ENCODE measurements at places on chromosomes 1 and 21.

DNA sequence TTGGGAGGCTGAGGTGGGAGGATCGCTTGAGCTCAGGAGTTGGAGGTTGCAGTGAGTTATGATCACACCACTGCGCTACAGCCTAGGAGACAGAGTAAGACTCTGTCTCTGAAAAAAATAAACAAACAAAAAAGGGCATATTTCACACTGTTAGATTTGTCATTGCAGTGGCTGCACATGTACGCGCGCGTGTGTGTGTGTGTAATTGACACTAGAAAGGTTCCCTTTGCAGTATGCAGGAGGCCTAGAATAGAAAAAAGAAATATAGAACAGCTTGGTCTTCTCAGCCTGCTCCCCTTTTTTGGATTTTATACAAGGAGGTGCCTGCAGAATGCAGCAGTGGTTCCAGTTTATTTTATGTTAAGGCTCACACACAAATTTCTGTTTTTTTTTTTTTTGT lies 8.6 kb downstream of the MACO1 start:
- no peak for DNase-seq

DNA sequence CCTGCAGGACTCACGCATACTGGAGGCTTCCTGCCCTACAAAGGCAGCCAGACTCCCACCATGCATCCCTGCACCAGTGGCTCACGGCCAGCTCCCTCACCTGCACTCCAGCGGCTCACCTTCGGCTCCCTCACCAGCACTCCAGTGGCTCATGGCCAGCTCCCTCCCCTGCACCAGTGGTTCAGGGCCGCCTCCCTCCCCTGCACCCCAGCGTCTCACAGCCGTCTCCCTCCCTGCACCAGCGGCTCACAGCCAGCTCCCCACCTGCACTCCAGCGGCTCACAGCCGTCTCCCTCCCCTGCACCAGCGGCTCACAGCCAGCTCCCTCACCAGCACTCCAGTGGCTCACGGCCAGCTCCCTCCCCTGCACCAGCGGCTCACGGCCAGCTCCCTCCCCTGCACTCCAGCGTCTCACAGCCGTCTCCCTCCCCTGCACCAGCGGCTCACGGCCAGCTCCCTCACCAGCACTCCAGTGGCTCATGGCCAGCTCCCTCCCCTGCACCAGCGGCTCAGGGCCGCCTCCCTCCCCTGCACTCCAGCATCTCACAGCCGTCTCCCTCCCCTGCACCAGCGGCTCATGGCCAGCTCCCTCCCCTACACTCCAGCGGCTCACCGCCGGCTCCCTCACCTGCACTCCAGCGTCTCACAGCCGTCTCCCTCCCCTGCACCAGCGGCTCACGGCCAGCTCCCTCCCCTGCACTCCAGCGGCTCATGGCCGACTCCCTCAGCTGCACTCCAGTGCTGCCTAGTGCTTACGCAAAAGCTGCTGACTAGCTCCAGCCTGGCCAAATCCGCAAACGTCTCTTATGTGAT lies 324.5 kb downstream of the NPHP4 start:
- DNase-seq: no peak

- no peak for DNase-seq
These were observed 80.5 kb upstream of the WARS2 start for GRCh38 chr1:119220991-119221390.

- no peak for DNase-seq
These were observed 19.4 kb downstream of the EPS15 start for GRCh38 chr1:51499694-51500093.

DNA sequence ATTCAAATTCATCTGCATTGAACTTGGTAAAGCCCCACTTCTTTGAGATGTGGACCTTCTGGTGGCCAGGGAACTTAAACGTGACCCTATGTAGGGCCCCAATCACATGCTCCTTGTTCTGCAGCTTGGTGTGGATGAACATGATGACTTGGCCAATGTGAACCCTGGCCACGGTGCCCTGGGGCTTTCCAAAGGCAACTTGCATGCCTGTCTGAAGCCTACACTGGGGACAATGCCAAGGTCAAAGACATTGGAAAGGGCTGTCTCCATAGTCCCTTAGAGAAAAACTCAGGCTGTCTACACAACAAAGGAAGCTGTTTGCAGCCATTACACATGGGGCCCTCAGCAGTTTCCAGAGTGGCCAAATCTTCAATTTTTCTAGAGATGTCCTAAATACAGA lies 8.9 kb upstream of the VPS13D start:
- DNase-seq: no peak

GRCh38 chr1:35660581-35661473 lies 19.5 kb upstream of the PSMB2 start:
- DNase-seq: peak; percentile 63

DNA sequence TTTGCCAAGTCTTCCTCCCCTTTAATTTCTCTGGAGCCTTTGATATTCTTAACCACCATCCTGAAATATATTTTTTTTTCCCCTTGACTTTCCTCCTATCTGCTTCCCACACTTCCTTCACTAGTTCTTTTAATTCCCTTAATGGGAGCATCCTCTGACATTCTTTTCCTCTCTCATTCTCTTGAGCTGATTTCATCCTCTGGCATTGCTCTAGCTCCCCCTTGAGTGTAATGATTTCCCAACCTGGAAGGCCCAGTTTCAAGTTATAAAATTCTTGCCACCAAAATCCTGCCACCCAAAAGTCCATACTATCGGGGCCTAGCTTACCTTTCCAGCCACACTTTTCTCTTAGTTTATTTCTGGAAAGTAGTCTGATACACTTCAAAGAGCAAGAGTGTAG lies 39.5 kb upstream of the UBE2U start:
- no peak for DNase-seq

DNA sequence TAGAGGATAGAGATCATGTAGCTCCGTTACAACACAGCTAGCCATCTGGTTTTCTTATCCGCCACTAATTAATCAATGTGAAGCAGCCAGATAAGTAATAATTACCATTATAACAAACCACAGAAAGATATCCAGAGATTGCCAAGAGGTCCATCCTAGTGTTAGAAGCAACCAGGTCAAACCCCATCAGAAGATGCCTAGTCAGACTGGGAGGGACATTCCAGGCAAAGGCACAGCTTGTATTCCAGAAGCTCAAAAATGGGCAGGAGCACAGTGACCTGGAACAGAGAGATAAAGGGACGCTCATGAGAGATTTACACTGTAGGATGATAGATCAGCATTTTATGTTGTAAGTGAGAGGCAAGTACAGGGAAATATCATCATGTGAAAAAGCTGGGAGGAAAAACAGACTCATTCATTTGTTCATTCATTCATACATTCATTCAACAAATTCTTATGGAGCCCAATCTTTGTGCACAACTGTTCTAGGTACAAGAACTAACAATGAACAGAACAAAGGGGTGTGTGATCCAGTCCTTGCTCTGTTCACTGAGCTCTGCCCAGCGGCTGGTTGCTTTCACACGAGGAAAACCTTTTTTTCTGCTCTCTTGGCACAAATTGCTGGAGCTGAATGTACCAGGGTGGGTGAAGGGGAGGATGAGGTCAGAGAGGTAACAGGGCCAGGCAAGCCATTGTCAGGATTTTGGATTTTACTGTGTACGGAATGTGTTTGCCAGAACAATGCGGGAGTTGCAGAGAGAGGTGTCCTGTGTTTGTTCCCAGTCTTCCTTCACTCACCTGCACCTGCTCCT lies 240.8 kb upstream of the FGGY start:
- DNase-seq: no peak

- no peak for DNase-seq
These were observed 25.2 kb upstream of the FGGY start for GRCh38 chr1:59271561-59272260.

DNA sequence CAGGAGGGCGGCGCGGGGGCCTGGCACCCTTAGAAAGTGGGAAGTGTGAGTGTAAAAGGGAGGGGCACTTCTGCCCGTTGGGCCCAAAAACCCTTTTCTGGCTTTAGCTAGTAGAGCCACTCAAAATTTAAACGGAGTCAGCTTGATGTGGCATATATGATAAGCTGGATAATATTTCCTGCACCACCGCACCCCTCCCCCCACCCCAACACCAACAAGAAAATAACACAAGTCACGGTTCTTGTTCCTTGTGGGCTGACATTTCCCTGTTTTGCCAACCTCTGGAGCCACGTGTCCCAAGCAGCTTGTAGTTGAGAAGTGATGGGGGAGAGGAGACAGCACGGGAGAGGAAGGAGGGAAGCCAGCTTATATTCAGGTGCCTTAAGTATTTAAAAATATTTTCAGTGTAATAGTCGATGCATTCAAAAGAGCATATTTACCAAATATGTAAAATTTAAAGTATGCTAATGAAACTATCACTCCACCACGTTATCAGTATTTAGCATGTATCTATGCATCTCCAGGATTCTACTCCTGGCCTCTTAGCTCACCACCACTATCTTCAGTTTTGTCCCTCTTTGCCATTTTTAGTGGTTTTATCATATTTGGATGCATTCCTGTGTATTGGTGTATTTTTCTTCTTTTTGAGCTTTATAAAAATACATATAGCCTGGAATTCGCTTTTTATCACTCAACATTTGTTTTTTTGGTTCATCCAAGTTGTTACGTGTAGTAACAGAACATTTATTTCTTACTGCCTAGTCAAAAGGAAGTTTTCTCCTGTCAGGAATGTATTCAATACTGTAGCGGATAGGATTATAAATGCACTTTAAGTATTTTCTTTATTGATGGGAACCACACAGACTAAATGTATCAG lies 773 bp upstream of the DDX59 start:
- DNase-seq: no peak

GRCh38 chr1:158685085-158685484 lies 1.4 kb downstream of the SPTA1 start:
- DNase-seq: no peak

DNA sequence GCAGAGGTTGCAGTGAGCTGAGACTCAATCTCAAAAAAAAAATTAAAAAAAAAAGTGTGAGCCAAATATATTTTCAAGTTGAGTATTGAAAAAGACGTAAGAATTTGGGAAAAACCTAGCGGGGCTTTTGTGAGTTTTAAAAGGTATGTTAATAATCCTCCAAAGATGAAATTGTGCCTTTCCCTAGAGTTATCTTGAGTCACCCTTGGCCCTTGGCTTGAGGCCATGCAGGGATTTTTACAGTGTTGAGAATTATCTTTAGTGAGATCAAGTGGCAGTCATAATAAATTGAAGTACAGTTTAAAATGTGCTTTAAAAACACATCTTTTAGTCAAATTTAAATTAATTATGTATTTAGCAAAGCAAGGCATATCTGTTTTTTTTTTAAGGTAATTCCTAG lies 32.7 kb downstream of the PPP2R5A start:
- no peak for DNase-seq

DNA sequence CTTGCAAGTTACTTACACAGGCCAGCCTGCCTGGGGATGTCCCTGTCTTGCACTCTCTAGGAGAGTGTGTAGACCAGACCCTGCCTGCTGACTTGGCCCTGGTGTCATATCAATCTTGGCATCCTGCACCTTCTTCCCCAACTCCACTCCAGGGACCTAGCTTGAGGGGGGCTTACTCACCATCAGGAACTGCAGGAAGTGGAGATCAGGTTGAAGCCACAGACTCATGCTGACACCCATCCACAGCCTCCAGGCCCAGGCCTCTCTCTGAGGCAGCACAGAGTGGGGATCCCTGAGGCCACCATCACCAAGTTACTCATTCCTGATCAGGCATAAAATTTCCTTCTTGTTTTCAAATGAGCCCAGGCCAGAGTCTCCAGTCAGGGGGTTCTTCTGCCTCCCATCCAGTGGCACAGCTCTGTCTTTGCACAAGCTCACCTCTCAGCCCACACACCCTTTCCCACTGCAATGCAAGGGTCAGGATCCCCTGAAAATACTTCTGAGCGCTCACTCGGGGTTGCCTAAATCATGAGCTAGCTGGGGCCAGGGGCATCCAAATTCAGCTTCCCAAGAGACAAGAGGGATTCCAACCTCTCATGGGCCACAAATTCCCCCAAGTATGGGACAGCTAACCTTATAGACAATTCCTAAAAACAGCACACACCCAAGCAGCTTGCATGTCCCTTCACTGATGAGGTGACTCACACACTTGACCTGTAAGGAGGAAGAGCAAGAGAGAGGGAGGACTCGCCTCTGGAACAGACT lies 33.5 kb downstream of the CSMD2 start:
- no peak for DNase-seq

DNA sequence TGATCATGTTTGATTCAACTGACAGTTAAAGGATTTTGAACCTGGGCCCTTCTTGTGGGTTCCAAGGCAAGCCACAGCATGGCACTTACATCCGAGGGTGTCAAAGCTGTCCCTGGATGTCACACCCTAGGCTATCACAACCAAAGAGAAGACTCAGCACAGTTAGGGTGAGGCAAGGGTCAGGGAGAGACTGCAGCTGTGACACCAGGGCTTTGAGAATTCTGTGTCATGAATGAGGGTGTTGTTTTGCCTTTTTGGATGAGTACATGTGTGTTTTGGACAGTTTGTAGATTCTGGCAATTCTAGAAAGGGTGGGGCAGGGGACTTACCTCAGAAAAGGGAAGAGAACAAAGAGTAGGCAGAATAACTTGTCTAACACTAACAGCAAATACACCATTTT lies 37.8 kb upstream of the ZNF326 start:
- DNase-seq: no peak

DNA sequence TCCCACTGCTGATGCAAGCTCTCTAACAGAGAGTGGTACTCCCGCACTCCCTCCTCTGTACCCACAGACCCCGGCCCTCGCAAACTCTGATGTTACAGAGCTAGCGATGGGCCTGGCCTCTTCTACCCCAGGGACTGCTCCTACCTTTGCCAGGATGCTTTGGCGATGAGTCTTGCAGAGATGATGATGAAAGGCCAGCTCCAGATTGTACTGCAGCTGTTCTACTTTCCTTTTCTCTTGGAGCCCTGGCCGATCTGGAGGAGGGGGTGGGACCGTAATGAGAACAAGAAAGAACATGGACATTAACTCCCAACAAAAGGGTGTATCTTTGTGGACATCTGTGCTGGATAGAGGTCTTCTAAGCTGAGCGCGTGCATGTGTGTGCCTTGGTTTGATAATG lies 6.0 kb upstream of the LINGO4 start:
- DNase-seq: peak; percentile 26

- DNase-seq: no peak
These were observed 20.2 kb downstream of the EXOC8 start for GRCh38 chr1:231317306-231318014.

DNA sequence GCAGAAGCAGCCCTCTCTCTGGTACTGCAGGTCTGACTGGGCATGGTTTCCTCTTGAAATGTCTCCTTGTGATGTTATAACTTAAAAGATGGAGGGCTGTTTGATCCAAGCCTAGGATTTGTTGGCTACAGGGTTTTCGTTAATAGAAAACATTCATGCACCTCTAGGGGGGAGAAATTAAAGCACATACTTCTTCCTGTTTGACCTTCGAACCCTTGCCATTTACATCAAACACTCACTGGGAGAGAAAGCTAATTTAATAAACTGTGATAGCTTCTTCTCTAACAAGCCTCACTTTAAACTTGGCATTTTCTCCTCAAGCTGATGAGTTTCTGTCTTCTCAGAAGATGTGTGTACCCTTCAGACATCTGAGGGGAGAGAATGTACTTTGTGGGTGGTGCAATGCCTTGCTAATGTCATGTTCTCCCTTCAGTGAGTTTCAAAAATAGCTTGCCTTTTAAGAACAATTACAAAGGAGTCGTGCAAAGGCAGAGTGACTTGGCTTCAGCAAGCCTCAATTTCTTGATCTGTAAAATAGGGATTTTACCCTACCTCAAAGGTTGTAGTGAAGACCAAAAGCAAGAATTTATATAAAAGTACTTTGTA lies 20.4 kb downstream of the CACHD1 start:
- DNase-seq: no peak
